ENCODE measurements at places on chromosomes 4 and X.

DNA sequence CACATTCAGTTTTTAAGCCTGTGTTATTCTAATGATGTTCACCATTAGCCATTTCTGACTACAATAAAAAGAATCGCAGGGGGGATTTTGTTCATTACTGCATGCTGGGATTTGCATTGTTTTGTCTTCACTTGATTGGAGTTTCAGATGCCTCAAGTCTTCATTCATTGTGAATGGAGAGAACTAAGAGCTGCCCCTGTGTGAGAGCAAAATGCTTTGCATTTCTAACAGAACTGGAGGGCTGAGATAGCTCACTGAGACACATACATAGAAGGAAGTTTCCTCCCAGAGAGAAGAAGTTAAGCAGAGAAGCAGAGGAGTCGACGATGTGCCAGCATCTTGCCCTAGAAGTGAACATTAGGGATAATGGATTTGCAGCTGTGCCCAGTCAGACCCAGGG is 113.5 kb upstream of the GATB start:
- no peak for DNase-seq

- peak; percentile 36 for DNase-seq
These were observed 25.9 kb downstream of the CFAP299 start for GRCh38 chr4:80361329-80361900.

DNA sequence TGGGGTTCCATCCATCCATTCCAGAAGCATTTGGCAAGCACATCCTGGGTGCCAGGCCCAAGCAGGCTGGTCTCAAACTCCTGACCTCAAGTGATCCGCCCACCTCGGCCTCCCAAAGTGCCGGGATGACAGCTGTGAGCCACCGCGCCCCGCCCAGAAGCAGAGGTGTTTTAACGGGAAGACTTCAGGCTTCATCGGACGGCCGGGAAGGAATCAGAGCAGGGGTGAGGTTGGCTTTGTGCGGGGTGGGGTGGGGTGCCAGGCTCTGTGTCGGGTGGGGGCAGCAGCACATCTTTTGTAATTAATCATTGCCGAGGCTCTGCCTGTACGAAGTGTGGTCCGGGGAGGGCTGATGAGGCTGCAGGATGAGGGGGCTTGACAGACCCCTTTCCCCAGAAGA is 5.1 kb upstream of the SLC25A6 start:
- DNase-seq, result no peak

DNA sequence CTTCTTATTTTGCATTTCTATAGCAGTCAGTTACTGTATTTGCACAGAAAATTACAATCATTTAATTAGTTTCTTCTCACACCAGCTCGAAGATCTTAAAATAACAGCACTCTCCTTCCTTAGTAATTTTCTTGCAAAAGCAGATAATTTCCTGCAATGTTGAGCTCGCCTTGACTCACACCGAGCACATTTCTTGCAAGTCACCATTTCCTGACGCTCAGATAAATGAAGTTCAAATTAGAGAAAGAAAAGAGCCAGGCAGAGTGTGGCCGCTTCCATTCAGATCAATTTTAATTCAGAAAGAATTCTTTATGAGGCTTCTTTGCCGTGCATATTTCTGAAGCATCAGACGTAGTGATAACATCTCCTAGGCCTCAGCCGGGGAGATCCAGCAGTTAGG is 10.1 kb downstream of the SORCS2 start:
- no peak for DNase-seq

- DNase-seq, result no peak
These were observed 738.2 kb downstream of the ARAP2 start for GRCh38 chr4:35506161-35506560.

DNA sequence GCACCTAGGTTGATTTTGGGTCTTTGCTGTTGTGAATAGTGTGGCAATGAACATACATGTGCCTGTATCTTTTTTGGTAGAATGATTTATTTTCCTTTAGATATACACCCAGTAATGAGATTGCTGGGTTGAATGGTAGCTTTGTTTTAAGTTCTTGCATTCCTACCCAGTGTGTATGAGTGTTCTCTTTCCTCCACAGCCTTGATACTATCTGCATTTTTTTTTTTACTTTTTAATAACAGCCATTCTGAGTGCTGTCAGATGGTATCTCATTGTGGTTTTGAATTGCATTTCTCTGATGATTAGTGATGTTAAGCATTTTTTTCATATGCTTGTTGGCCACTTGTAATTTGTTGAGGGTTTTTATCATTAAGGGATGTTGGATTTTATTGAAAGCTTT is 351.8 kb upstream of the GNPDA2 start:
- no peak for DNase-seq

DNA sequence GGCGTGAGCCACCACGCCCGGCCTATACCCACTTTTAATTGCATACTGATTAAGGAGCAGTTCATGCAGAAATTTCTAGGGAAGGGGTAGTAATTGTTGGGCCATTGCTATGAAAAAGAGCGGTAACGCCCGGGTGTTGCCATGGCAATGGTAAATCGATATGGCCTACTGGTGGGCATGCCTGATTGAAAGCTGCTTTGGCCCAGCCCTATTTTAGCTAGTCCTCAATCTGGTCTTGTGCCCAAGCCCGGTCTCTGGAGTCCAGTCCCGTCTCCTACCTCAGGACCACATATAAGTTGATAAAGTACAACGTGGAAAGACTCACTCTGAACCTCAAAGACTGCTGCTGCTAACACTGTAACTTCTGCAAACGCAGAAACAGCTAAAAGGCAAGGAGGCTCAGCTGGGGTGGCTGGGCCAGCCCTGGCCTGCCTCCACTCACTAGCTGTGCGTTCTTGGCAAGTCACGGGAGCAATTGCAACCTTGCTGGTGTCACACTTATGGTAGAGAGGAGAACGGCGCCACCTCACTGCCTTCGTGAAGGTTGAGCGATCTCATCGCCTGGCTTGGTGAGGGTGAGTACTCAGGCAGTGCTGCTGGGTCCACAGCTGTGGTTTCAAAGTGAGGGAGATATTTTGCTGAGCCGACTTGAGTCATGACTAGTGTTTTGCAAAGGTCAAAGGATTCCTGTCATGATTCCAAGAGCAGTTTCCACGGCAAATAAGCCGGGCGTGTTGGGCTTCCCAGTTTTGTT is 57.0 kb upstream of the GRPEL1 start:
- no peak for DNase-seq

DNA sequence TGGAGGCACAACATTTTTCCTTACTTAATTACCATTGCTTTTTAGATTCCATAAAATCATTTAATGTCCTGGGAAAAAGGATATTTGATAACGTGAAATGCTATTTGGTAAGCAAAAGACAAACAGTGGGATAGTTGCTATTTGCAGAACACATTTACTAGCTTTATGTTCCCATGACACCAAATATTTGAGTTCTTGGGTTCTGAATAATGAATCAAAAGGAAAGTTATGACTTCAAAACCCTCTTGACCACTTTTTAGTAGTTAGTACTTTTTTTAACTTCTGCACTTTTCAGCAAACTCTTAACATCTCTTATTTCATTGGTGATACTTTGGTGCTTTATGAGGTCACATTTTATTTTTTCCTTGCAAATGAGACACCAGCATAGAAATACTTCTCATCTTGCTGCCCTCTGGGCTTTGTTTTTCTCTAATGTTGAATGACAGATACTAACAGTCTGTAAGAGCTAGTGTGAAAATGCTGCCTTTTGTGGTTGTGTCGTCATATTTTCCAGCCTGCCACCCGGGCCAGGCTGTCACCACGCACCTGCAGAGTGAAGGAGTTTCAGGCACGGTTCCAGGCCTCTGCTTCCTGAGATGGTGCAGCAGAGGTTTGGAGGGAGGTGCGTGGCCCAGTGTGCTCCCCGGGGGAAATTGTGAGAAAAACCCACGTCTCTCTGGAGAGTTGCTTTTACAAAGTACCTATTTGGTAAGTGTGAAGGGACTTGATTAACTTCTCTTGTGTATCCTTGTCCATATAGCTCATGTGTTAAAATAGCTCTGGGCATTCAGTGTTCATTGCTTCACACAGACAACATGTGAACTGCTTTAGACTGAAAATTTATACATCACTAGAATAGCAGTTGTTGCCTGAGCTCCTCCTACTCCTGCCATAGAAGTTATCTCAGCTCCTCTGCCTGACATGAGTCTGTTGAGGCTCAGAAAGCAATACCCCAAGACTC is 34.7 kb downstream of the MSL3 start:
- peak; percentile 22 for DNase-seq

DNA sequence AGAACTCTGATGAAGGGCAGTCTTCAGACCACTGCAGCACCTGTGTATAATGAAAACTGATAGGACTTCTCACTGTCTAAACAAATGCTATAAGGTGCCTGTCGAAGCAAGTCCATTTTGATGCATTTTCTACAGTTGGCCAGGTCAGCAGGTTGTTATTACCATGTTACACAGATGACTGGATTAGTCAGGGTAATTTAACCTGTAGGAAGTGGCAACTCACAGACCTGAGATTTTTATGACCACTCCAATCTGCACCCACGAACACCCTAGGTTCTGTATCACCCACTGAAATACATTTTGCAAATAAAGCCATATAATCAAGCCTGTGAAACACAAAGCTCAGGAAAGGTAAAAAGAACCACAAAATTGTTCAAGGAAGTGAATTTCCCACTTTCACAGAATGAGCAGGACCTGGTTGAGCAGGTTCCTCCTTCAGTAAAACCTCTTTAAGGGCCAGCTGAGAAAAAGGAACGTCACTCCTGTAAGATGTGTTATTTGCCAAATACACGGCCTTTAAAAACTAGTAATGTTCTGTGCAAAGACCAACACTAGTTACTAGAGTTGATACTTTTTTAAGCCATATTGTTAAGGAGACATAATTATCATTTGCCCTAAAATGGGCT is 12.7 kb downstream of the MAML3 start:
- no peak for DNase-seq

DNA sequence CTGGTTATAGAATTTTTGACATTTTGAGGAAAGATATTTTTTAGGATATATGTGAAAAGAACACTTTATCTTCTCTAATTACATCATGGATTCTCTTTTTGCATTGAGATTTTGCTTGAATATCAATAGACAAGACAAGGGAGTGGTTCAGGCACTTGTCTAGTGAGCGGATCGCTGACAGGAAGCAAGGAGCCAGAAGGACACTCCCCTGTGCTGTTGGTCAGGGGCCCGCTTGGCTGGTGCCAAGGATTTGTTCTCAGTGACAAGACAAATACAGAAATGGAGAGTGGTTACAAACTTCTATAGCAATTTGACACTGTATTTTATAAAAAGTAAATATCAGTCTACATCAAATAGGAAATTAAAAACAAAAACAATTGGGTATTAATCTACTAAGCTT is 60.0 kb downstream of the SLC9B1 start:
- no peak for DNase-seq

DNA sequence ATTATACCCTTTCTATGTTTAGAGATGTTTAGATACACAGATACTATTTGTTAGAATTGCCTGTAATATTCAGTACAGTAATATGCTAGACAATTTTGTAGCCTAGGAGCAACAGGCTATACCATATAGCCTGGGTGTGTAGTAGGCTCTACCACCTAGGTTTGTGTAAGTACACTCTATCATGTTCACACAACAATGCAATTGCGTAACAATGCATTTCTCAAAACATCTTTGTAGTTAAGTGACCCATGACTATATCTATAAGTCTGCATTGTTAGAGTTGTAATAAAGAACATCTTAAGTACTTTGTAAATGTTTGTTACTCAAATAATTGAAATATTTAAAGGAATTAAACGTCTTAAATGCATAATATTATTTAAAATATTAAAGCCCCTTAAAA is 379.3 kb downstream of the PPP3CA start:
- no peak for DNase-seq

GRCh38 chrX:150150076-150150779 is 211.9 kb upstream of the EOLA2 start:
- DNase-seq, result no peak

DNA sequence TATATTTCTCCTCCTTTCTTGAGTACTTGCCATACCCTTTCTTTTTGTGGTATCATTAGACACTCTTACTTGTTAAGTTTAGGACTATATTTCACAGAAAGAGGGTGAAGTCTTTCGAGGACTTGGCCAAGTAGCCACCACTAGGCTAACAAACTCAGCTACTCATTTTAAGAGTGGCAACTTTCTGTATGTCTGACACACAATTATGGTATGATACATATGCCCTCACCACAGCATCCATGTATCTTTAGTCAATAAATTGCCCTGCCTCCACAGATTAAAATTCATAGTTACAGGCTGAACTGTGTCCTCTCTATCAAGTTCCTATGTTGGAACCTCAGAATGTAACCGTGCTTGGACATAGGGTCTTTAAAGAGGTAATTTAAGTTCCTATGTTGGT is 23.2 kb downstream of the TAPT1 start:
- DNase-seq, result no peak

- no peak for DNase-seq
These were observed 61.3 kb downstream of the CENPC start for GRCh38 chr4:67483868-67484602.

DNA sequence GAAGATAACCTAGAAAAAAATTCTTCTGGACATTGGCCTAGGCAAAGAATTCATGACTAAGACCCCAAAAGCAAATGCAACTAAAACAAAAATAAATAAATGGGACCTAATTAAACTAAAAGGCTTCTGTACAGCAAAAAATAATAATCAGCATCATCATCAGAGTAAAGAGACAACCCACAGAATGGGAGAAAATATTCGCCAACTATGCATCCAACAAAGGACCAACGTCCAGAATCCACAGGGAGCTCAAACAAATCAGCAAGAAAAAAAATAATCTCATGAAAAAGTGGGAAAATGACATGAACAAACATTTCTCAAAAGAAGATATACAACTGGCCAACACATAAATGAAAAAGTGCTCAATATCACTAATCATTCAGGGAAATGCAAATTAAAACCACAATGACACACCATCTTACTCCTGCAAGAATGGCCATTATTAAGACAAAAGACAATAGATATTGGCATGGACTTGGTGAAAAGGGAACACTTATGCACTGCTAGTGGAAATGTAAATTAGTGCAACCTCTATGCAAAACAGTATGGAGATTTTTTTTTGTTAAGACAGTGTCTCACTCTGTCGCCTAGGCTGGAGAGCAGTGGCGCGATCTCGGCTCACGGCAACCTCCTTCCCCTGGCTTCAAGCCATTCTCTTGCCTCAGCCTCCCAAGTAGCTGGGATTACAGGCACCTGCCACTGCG is 29.9 kb downstream of the ELF2 start:
- DNase-seq, result no peak

All from NCI-H1436 (cell line).